Spleen (tissue), 13 donors: ENCODE measurements at places on chromosomes 6 and 20. TPM values are rescaled to one million over a fixed set of nuclear protein-coding genes. Genes with fewer than 3 reads are reported as not detected.

The VSTM2L gene
- 2.9 TPM for polyA plus RNA-seq

The DEF6 gene
- polyA plus RNA-seq: 63.2 TPM

The SDC4 gene
- polyA plus RNA-seq: 10.4 TPM

The MCCD1 gene
- polyA plus RNA-seq: not detected

The CDC5L gene
- 8.0 TPM for polyA plus RNA-seq

The GMPR gene
- polyA plus RNA-seq: 16.3 TPM

GRCh38 chr6:64014595-64014994 is 379.0 kb downstream of the PHF3 start:
- H3K4me1 ChIP-seq: no peaks in the 10 kb centered on the region
- H3K36me3 ChIP-seq: no peaks in the 10 kb centered on the region
- H3K27ac ChIP-seq: no peak overlapping the region
- H3K27me3 ChIP-seq: no peaks in the 10 kb centered on the region
- DNase-seq: no peak
- no peak overlapping the region for H3K4me3 ChIP-seq

DNA sequence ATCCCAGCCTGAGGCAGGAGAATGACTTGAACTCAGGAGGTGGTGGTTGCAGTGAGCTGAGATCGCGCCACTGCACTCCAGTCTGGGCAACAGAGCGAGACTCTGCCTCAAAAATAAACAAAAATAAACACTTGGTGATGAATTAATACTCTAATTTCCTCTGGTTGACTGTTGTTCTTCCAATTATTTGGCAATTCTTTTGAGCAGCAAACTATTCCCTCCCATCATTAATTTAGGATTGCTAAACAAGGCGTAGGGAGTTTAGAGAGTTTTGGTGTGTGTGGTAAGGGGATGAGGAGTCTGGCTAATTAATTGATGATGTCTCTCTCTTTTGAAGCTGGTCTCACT is 2.7 kb upstream of the ID1 start:
- H3K4me3 ChIP-seq: no peak overlapping the region
- no peak overlapping the region for H3K27ac ChIP-seq
- peaks cover 12% of the 10 kb centered on the region for H3K27me3 ChIP-seq
- H3K4me1 ChIP-seq: peaks cover 48% of the 10 kb centered on the region
- DNase-seq: no peak

- DNase-seq: no peak
- H3K36me3 ChIP-seq: no peaks in the 10 kb centered on the region
Measured at GRCh38 chr6:49645139-49645538, 8.5 kb upstream of the RHAG start.

DNA sequence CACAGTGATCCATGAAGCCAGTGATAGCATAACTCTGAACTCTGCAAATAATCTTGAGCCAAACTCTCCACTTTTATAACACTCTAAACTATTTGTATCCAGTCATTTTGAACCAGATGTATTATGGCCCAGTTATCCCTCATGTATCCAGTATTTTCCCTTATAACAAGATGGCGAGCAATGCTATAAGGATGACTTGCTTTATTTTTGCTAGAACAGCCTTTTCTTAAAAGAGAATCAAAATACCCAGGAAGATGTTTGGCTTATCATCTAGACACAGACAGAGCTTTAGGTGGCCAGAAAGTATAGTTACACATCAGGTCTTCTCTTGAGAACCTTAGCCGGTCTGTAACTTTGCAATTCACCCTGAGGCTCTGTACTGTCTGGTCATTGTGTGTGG is 81.0 kb downstream of the DOK5 start:
- H3K36me3 ChIP-seq: no peaks in the 10 kb centered on the region
- H3K27me3 ChIP-seq: no peaks in the 10 kb centered on the region
- no peak for DNase-seq
- H3K27ac ChIP-seq: no peak overlapping the region
- no peak overlapping the region for H3K4me3 ChIP-seq
- no peaks in the 10 kb centered on the region for H3K4me1 ChIP-seq

DNA sequence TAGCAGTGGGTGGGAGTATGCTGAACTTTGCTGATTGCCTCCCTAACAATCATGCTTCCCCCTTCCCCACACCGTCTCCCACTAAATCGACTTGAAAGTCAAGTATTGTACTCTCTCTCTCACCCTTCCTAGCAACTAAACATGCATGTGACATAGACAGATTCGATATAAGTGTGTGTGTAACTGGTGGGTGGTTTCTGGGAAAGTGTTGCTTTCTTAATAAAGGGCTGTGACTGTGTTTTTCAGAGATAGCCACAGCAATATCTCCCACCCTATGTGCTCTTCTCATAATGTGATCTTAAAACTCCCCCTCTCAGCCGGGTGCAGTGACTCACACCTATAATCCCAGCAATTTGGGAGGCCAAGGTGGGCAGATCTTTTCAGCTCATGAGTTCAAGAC is 49.3 kb upstream of the E2F3 start:
- no peaks in the 10 kb centered on the region for H3K4me1 ChIP-seq
- no peak overlapping the region for H3K27ac ChIP-seq
- H3K27me3 ChIP-seq: no peaks in the 10 kb centered on the region

DNA sequence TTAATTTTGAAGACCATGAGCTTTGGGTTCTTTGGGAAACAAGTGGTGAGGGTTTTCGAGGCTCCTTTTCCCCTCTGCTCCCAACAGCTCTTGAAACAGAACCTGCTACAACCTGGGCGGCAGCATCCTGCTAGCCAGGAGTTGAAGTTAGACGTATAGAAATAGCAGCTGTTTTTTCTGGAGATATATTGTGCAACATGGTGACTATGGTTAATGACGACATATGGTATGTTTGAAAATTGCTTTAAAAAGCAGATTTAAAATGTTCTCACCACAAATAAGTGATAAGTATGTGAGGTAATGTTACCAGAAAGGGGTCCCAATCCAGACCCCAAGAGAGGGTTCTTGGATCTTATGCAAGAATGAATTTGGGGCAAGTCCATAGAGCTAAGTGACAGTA is 138.9 kb downstream of the PDE7B start:
- no peak for DNase-seq
- H3K4me3 ChIP-seq: no peak overlapping the region
- no peak overlapping the region for H3K27ac ChIP-seq
- no peaks in the 10 kb centered on the region for H3K4me1 ChIP-seq
- H3K27me3 ChIP-seq: no peaks in the 10 kb centered on the region
- no peaks in the 10 kb centered on the region for H3K36me3 ChIP-seq

- H3K4me3 ChIP-seq: no peak overlapping the region
- peaks cover 92% of the 10 kb centered on the region for H3K27me3 ChIP-seq
- DNase-seq: peak; percentile 51
Measured at GRCh38 chr20:63151554-63152321, 64.2 kb downstream of the YTHDF1 start.

- H3K27me3 ChIP-seq: no peaks in the 10 kb centered on the region
- H3K4me3 ChIP-seq: no peak overlapping the region
- peak overlapping the region; percentile 76 for H3K27ac ChIP-seq
- no peak for DNase-seq
Measured at GRCh38 chr6:14757418-14757817, 488.5 kb upstream of the JARID2 start.
